Karpas-422 (cell line): ENCODE measurements at places on chromosomes 12 and 14. TPM values are rescaled to one million over a fixed set of nuclear protein-coding genes. Genes with fewer than 3 reads are reported as not detected.
A peak's percentile ranks its signal among the peaks of the same experiment; 100 is the strongest.

- peak; percentile 55 for DNase-seq
Measured at GRCh38 chr14:20935303-20935984, 19.8 kb upstream of the RNASE2 start.

DNA sequence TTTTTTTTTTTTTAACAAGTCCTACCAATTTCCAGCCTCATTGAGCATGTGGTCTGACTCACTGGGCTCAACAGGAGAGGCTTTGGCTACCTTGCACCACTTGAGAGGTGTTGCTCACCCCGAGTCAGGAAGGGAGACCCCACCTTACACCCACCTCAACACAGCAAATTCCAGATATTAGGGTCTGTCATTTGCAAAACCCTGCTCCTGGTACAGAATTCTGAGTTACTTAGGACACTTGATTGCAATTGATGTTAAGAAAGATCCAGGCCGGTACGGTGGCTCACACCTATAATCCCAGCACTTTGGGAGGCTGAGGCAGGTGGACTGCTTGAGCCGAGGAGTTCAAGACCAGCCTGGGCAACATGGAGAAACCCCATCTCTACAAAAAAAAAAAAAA, 14.1 kb downstream of the DGLUCY start:
- no peak for DNase-seq

DNA sequence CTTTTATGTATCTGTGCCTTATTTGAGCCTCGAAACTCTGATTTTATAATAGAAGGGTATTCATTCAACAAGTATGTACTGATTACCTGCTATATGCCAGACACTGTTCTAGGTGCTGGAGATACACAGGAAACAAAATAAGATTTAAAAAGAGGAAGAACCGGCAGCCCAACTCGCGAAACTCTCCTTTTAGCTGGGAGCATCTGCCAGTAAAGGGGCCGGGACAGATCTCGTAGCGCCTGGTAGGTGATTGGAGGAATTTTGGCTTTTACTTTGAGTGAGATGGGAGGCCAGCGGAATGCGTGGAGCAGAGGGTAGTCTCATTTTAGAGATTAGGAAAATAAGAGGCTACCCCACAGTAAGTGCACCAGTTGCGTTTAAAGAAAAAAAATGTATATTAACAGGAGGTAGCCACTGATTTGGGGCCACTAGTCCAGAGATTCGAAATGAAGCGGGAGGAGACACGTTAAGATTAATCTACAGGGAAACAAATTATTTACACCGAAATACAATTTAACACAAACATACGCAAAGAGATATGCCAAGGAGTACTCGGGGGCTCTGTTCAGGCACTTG, 520 bp upstream of the MON2 start:
- DNase-seq, result peak; percentile 81

- peak; percentile 86 for DNase-seq
Measured at GRCh38 chr12:72017054-72017651, 78.5 kb downstream of the TPH2 start.

DNA sequence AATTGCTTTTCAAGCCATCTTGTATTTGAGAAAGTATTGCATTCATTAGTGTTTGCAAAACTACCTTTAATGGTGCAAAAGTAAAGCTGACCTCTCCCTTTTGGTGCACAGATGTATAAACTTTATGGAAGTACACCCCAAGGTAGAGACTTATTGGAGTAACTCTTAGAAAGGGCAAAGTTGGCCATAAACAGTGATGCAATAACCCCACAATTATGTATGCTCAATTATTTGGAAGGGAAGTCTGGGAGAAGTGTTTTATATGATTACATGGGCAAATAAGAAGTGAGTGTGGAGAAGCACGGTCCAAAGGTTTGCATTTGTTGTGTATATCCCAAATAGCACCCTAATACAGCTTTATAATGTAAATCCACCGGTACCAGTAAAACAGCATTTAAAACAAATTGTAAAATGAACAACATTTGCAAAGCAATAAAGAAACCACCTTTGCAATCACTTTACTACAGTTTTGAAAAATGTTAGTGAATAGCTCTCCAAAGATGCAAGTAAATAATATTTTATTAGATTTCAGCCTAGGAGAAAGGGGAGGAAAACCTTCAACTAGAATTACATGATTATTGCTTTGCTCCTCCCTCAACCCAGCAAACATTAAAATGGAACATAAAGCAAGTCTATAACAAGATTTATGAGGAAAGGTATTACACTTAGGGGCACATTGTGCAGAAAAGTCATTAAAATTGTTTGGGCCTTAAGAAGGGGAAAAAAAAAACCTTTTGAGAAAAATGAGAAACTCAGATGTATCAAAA, 70.5 kb downstream of the HMGA2 start:
- no peak for DNase-seq

SYCP3 gene
- total RNA-seq, result not detected in 2 replicates
